ENCODE measurements at places on chromosomes 16 and 17.

DNA sequence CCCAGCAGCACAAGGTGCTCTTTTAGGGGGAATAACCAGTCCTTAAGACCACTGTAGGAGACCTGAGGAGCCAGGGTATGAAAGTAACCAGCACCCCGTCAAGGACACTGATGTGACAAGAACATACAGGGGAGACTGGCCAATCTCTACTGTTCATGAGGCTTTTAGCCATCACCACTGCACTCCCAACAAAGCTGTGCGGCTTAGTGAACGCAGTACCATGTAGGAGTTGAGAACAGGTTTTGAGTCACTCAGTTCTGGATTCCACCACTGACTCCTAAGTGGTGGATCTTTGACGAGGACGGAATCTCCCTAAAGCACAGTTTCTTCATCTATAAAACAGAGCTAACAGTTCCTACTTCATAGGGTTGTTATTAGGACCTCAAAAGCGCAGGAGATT, 26.8 kb downstream of the COG4 start:
- DNase-seq, result no peak

DNA sequence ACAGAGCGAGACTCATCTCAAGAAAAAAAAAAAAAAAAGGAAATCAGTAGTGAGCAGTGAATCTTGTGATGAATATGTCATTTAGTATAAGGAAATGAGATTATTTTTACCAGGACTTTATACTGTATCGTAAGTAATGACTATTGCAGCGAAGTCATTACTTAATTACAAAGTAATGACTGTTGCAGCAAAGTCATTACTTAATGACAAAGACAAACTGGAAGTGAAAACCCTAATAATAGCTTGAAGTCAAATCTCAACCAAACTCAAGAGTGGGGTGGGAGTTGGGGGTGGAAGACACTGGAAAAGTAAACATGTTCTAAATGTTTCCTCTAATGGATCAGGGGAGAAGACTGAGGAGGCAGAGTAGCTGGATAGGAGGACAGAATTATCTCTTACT, 76.5 kb downstream of the ARHGAP44 start:
- no peak for DNase-seq

GRCh38 chr16:22337849-22338635, 36.4 kb downstream of the CDR2 start:
- no peak for DNase-seq

DNA sequence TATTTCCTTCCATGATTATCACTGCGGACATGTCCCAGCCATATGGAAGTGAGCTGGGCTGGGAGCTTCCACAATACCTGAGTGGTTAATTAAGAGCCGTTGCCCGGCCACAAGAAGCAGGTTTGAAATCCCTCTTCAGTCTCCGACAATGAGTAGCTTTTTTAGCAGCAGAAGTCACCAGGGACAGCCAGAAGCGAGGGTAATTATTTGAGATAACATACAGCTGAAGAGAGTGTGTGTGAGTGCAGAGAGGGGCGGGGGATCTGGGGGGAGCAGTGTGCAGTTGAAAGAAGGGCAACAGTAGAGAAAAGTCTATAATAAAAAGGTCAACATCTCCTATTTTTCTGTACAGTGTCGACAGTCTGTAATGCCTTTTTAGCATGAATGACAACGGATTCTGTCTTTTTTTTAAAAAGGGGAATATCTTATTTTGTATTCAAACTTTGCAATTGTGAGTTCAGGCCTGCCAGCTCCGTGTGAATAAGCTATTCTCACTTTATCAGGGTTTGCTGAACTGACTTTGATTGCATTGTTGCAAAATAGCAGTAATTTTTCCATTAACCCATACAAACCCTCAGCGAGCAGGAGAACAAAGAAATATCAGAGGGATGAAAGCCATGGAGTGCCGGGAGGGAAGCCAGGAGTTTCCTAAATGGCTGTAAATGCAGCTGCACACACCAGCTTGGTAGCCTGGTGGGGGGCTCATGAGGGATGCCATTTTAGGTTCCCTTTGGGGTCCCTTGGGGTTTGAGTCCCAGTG, 220.3 kb upstream of the IRX3 start:
- no peak for DNase-seq

DNA sequence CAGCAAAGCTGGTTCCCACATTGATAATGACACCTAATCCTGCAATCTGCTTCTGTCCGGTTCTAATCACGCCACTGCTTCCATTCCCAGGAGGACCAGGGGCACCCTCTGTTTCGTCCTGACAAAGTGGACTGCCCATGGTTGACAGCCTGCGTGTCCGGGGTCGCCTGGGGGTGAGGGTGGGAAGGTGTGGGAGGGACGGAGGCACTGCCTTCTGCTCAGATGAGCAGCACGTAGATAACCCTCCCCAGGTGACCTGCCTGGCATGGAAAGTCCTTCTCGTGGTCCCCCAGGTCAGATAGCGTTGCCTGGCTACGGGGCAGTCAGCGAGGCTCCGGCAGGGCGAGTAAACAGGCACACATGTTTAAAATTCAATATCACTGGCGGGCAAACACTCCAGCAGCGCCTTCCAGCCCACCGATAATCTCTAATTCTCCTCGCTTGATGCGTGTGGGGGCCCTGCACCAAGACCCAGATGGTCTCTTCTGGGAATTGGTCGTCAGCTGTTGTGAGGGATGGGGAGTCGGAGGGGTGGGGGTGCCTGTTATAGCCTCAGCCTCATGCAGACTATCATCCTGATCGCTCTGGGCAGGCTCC, 132.2 kb downstream of the RAP1GAP2 start:
- no peak for DNase-seq

DNA sequence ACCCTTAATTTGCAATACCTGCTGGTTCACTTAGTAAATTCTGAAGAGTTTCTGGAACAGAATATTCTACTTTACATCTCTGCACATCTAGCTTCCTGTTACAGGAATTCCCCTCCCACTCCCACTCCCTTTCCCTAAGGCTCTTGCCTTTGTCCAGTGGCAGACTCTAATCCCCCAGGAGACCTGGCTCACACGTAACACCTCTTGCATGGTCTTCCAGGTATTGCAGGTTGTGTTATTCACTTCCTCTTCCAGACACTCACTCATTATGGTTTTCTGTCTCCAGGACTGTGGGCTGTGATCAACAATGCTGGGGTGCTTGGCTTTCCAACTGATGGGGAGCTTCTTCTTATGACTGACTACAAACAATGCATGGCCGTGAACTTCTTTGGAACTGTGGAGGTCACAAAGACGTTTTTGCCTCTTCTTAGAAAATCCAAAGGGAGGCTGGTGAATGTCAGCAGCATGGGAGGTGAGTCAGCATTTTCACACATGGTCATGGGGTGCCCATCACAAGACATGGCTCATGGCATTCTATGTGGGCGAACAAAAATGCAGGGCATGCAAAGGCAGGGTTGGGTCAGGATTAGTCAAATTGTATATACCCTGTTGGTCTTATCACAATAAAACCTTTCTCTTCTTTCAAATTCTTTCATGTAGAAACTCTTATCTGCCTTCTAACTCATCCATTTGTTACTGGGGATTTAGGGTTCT, 35.8 kb downstream of the HSD17B2 start:
- DNase-seq, result no peak

GRCh38 chr16:14564323-14564722, 65.7 kb downstream of the PARN start:
- DNase-seq, result no peak

GRCh38 chr17:44095647-44096496, 25.3 kb downstream of the G6PC3 start:
- no peak for DNase-seq

- no peak for DNase-seq
Measured at GRCh38 chr17:2085648-2085949, 30.7 kb downstream of the HIC1 start.

GRCh38 chr16:80231121-80231520, 309.7 kb upstream of the DYNLRB2 start:
- DNase-seq, result no peak

- no peak for DNase-seq
Measured at GRCh38 chr17:82429824-82430223, 11.4 kb upstream of the OGFOD3 start.
